Hindlimb muscle (tissue), 1 donor: ENCODE measurements at places on chromosomes 3 and 15. TPM values are rescaled to one million over a fixed set of nuclear protein-coding genes. Genes with fewer than 3 reads are reported as not detected.

- peak; percentile 25 for DNase-seq
Measured at GRCh38 chr3:129824926-129825541, 68.5 kb downstream of the TMCC1 start.

The AP3B2 gene
- polyA plus RNA-seq, result 0.59 TPM

The COLQ gene
- polyA plus RNA-seq, result 17.8 TPM

GRCh38 chr3:53170325-53171063, 9.5 kb downstream of the PRKCD start:
- DNase-seq, result no peak

The MKRN2OS gene
- 0.70 TPM for polyA plus RNA-seq

DNA sequence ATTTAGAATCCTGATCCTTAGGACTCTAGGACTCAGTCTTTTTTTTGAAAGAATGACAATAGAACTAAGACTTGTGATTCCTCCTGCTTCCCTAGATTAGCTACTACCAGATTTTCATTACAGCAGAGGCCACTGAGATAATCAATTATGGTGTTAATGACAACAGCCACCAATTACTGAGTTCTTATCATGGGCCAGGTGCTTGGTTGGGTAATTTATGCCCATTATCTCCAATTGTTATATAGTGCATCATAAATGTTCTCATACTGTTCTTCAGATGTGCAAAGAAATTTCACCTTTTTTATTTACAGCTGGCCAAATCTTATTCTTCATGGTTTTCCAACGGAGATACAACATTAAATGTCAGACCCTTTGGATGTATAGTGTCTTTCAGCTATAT, 162.9 kb upstream of the CMC1 start:
- no peak for DNase-seq
